ENCODE measurements at places on chromosomes 7 and 10.

DNA sequence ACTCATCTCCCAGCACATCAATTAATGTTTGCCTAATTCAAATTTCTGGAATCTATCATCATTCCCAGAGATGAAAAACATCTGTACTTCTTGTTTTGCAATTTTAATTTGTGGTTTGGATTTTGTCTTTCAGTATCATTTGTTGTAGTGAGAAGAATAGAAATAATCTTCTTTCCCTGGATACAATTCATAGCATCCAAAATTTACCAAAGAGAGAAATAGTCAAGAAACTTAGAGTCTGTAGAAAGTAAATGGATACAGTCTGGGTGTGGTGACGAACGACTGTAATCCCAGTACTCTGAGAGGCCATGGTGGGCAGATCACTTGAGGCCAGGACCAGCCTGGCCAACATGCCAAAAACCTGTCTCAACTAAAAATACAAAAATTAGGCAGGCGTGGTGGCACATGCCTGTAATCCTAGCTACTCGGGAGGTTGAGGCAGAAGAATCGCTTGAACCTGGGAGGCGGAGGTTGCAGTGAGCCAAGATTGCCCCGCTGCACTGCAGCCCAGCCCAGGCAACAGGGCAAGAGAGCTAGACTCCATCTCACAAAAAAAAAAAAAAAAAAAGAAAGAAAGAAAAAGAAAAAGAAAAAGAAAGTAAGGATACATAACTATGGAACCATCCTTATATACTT, 193.0 kb downstream of the RELN start:
- DNase-seq, result no peak

DNA sequence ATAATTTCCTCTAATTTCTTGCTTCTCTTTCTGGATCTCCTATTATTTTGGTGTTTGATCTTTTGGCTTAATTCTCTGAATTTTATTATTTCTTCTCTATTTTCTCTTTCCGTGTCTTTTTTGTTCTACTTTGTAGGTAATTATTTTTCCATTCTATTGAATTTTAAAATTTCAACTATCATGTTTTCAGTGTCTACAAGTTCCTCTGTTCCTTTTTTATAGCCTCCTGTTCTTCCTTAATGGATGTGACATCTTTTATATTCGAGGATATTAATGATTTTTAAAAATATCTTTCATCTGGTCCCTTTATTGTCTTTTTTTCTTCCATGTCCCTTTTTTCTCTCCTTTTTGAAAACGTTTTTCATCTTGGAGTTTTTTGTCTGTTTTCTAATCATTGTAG, 11.1 kb downstream of the CDC123 start:
- DNase-seq, result no peak

- no peak for DNase-seq
Measured at GRCh38 chr7:69837387-69838068, 239.3 kb downstream of the AUTS2 start.

- DNase-seq, result peak; percentile 84
Measured at GRCh38 chr10:11863353-11864109, 40.4 kb downstream of the PROSER2 start.

DNA sequence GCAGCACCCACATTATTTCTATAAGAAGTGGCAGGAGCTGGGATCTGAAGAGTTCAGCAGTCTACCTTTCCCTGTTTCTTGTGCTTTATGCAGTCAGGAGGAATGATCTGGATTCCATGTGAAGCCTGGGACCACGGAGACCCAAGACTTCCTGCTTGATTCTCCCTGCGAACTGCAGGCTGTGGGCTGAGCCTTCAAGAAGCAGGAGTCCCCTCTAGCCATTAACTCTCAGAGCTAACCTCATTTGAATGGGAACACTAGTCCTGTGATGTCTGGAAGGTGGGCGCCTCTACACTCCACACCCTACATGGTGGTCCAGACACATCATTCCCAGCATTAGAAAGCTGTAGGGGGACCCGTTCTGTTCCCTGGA, 874 bp upstream of the RBP3 start:
- DNase-seq, result no peak

DNA sequence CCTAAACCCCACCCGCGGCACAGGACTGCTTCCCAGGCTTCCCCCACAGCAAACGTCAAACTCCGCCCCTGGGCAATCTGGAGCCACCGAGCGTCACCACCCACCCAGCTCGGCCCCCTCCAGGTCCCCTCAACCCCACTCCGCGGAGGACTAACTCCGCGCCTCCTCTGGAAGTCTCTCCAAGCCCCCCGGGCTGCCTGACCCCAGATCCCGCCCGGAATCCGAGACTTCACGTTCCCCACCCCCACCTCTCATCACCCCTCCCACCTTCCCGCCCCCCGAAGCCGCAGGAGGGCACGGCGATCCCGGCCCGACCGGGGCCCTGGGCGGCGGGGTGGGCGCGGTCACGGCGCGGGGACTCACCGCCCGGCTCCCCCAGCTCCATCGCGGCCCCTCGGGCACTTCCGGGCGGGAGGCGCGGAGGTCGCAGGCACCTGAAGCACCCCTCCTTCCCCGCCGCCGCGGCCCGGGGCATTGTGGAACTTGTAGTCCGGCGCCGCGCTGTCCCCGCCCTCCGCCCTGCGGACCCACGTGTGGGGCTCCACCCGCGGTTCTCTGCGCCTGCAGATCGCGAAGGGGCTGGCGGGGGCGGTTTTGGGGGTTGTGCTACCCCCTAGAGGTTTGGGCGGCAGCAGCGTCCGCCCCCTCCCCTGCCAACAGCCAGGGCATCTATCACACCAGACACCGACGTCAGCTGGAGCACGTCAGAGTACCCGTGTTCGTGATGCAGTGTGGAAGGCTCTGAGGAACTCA, at the start of gene TMUB1:
Gene TMUB1, minus strand, starts transcription at position 423 of the 753 bp plus-strand sequence. CDS start 930 bp downstream, outside the sequence.
- DNase-seq, result peak; percentile 87

DNA sequence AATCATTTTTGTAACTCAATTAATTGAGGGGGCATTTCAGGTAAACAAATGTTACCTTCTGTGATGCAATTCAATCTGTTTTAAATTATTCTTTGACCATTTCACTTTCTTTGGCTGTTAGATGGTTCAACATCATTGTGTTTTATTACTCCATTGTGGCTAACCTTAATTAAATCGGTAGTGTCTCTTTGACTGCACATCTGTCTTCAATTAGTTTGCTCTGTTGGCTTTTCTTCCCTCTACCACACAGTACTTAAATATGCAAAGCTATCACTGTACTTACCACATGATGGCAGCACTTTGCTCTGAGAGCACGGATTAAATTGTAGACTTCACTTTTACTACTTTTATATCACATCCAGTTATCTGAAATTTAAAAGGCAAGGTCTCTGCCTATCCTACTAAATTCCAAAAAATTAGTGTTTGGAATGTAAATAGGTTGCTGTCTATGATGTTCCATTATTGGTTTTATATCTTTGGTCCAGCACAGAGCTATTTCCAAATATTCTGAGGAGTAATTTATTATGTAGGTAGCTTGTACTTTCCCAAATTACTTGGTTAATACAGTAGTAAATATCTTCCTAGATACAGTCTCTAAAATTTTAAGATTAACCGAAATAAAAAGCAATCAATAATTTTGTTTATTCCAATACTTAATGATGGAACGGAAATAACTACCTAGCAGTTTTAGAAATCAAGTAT, 352.0 kb downstream of the PCLO start:
- peak; percentile 23 for DNase-seq
